ENCODE measurements at places on chromosomes 16 and 17.
A peak's percentile ranks its signal among the peaks of the same experiment; 100 is the strongest.

- no peak for DNase-seq
Measured at GRCh38 chr16:89007371-89008249, 30.6 kb upstream of the CBFA2T3 start.

DNA sequence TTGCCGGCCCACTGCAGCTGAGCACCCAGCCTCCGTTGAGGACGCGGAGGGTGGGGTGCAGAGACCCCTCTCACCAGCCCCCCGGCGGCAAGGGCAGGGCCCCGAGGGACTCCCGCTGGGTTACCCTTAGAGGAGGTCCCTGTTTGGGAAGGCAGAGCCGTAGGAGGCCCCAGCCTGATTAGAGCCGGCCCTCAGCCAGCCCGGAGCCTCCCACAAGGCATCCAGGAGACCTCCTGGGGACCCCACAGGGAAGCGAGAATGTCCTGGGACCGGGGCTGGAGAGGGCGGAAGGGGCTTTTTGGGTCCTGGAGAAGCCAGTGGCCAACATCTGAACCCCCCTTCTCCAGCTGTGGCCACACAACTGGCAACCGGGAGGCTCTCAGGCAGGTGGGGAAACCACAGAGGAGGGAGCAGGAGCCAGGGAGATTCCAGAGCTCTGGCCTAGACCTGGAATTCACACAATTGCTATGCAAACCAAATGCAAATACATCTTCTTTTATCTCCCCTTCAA, 21.7 kb upstream of the SP6 start:
- DNase-seq = no peak

- no peak for DNase-seq
Measured at GRCh38 chr17:61007980-61008379, 330.3 kb downstream of the BCAS3 start.

DNA sequence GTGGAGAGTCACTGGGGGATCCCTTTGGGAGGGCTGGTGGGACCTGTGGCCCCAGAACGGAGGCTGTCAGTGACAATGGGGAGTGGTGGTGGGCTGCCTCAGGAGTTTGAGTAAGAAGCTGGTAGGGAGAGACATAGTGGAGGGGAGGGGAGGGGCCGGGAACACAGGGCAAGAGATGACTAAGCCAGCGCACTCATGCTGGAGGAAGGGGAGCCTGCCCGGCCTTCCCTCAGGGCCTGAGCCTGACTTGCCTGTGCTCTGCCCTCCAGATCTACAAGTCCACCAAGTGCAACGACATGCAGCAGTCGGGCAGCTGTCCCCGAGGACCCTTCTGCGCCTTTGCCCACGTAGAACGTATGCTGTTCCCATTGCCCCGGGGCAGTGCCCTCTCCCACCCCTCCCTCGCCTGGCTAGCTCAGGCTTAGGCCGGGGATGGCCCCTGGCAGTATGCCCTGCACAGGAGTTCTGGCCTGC, 29.3 kb downstream of the UNC13D start:
- no peak for DNase-seq

DNA sequence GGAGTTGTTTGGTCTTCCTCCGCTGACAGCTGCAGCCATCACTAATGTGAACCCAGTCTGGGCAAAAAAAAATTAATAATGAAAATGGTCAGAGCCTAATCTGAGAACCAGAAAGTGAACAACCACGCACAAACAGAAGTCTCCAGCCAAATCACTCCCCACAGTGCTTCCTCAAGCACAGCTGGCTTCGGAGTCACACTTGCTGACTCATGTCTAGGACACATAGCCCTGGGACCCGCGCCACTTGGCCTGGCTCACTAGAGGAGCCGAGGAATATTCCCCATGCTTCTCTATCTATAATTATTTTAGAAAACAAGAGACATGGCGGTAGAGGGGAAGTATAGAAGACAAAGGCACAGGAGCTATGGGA, 109.1 kb downstream of the ZFHX3 start:
- no peak for DNase-seq

DNA sequence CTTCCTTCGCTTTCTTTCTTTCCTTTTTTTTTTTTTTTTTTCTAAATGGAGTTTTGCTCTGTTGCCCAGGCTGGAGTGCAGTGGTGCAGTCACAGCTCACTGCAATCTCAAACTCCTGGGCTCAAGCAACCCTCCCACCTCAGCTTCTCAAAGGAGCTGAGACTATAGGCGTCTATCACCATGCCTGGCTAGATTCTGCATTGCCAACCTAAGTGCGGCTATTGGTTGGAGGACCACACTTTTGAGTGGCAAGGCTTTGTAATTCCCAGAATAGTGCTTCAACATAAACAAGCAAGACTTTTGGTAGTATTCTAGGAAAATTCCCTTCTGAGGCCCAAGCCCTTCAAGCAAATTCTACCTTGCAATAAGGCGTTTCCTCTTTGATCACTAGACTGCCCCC, 107.8 kb downstream of the YPEL2 start:
- DNase-seq = no peak

DNA sequence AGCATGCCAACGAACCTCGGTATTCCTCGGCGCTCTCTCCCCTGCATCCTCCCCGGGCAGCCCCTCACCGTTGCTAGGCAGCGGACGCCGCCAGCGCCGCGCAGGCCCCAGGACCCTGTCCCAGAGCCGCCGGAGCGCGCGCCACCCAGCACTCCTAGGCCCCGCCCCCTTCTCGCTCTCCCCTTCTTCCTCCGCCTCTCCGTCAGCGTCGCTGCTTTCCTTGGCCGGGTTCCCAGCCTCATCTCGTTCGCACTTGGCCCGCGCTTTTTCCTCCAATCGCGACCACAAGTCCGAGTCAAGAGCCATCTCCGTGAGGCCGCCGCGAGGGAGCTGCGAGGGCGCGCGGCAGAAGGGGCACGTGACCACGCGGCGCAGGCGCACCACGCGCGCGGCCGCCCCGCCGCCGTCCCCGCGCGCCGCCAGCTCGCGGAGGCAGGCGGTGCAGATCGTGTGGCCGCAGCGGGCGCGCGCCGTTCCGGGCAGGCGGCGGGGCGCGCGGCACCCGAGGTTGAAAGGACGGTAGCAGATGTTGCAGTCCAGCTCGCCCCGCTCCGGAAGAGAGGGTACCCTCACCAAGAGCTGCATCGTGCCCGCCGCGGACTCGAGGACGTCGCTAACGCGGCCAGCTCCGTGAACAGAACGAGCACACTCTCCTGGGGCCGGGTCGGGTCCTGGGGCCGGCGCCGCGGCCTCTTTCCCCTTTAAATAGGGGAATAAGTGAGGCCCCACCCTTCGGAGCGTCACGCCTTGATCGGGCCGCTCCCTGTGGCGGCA, at the start of gene RNF227:
Gene RNF227 (minus strand): TSS at position 679 of the 774 bp plus-strand sequence. CDS start 94 bp downstream, at position 585.
- DNase-seq = peak; percentile 64

- no peak for DNase-seq
Measured at GRCh38 chr17:50668025-50668837, 33.5 kb downstream of the ABCC3 start.

DNA sequence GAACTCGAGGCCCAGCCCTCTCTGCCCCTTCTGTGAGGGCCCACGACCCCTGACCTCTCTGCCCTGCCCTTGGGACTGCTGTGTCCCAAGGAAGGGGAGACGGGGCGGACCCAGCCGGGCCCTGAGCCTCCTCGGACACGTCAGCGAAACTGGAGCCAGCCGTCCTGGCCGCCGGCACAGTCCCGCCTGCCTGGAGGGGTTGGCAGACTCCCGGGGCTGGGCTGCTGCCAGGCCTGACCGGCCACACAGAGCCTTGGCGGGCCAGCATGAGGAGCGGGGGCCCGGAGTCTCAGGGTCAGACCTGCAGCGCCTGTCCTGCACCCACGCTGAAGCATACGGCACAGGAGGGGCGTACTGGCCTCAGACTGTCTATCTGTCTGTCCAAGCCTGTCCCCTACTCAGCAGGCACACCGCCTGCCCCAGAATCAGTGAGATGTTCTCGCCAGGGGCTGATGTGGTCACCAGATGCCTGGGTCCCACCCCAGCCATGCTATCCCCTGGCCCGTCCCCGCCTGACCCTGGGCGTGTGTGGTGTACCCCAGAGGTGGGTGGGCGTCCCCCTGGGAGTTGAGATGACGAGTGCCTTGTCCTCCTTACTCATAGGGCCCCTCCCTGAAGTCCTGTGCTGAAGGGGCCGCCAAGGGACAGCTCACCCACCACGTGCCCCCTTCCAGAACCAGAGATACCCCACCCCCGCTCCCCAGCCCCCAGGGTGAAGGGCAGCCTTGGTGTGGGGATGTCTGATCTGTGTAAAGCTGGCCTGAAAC, 4.7 kb downstream of the VASN start:
- DNase-seq = no peak
